Stromal cell of bone marrow (primary cell): ENCODE measurements at places on chromosomes 4 and X.
A peak's percentile ranks its signal among the peaks of the same experiment; 100 is the strongest.

GRCh38 chrX:150934453-150934852 lies 36.0 kb upstream of the CD99L2 start:
- DNase-seq = peak; percentile 31

GRCh38 chr4:98377559-98377958 lies 116.4 kb downstream of the RAP1GDS1 start:
- peak; percentile 38 for DNase-seq

DNA sequence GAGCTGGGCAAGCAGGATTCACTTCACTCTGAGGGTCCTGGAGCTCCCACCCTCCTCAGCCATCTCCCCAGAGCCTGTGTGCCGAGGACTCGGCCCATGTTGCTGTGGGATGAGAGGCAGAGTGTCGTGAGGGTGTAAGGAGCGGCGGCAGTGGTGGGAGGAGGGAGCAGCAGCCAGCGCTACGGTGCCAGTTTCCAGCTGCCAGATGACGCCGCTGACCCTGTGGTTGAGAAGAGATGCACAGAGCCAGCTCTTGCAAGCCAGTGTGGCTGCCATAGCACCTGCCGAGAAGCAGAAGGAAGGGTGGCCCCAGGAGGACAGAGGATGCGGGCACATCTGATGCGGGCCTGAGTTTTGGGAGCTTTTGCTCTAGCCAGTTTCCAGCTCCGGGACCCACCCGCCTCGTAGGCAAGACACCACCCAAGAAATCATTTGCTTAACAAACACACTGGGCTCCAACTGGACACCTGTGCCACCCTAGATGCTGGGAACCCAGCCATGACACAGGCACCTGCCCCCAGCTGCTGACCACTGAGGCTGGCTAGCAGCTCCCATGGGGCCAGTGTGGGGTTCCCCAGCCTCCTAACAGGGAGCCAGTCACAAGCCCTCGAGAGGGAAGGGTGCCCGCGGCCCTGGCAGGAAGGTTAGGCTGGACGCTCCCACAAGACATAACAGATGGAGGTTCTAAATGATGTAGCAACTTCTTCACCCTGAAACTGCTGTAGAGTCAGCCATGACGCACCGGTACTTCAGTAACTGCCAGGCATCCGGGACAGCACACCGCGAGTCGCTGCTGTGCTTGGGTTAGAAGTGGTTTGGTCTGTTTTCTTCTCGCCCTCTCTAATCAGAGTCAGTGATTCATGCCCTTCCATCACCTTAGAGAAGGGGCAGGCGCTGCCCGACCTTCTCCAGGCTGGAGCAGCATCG lies 8.9 kb downstream of the MSANTD1 start:
- DNase-seq = peak; percentile 21

GRCh38 chr4:152947311-152947710 lies 11.2 kb downstream of the FHDC1 start:
- no peak for DNase-seq

- DNase-seq = peak; percentile 57
Observed at GRCh38 chrX:44071847-44072551, 98.8 kb upstream of the NDP start.

GRCh38 chr4:77151241-77151640 lies 5.8 kb upstream of the CCNG2 start:
- DNase-seq = no peak

DNA sequence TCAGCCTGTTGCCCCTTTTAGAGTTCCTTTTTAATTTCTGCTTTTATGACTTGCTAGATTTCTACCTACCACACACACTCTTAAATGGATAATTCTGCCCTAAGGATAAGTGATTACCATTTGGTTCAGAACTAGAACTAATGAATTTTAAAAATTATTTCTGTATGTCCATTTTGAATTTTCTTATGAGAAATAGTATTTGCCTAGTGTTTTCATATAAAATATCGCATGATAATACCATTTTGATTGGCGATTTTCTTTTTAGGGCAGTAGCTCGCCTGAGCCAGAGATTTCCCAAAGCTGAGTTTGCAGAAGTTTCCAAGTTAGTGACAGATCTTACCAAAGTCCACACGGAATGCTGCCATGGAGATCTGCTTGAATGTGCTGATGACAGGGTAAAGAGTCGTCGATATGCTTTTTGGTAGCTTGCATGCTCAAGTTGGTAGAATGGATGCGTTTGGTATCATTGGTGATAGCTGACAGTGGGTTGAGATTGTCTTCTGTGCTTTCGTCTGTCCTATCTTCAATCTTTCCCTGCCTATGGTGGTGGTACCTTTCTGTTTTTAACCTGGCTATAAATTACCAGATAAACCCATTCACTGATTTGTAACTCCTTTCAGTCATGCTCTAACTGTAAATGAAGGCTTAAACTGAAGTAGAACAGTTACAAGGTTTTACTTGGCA lies 7.8 kb downstream of the ALB start:
- DNase-seq = no peak

DNA sequence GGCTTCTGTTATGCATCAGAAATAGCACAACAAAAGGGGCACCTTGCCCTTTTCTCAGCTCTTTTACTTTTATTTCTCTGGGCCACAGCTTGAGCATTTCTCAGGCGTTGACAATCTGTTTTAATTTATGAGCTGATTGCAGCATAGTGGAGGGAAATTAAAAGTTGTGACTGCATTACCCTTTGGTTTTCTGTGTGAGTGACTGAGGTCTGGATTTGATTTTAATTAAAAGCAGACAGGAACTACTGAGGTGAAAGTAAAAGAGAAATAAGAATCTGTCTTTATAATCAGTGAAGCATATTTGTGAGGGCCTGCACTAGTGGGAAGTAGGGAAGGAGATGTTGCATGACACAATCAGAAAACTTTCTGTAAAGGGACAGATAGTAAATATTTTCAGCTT lies 43.4 kb upstream of the GEMIN8 start:
- no peak for DNase-seq

GRCh38 chr4:98586962-98587354 lies 71.5 kb downstream of the TSPAN5 start:
- no peak for DNase-seq
